ENCODE measurements at places on chromosomes 1 and 21.

DNA sequence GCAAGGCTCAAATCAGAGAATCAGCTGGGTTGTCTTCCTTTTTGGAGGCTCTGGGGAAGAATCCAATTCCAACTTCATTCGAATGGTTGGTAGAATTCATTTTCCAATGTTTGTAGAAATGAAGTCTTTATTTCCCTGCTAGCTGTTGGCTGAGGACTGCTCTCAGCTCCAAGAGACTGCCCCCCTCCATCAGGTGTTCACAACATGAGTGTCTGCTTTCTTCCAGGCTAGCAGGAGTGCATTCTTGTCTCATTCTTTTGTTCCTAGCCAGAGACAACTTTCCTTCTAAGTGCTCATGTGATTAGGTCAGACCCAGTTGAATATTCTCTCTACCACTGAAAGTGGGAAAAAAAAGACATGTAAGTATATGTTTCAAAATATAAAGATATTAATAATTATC lies 95.2 kb downstream of the HLX start:
- no peak for DNase-seq

GRCh38 chr1:182304627-182305026 lies 87.0 kb downstream of the GLUL start:
- DNase-seq: no peak

DNA sequence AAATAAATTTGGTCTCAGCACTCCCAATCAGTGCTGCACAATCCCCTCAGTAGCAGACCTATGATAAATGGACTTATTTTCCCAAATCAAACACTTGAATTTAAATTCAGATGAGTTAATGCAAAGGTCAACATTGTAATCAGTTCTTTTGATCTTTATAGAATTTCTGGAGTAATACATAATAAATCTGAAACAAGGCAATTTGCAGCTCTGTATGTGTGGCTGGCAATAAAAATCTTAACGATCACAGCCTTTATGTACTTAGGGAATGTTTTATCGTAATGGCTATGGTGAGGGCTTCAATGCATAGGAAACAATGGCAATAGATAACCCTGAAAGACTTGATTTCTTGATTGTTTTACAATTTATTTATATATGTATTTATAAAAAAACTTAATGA lies 91.4 kb downstream of the GPATCH2 start:
- DNase-seq: no peak

DNA sequence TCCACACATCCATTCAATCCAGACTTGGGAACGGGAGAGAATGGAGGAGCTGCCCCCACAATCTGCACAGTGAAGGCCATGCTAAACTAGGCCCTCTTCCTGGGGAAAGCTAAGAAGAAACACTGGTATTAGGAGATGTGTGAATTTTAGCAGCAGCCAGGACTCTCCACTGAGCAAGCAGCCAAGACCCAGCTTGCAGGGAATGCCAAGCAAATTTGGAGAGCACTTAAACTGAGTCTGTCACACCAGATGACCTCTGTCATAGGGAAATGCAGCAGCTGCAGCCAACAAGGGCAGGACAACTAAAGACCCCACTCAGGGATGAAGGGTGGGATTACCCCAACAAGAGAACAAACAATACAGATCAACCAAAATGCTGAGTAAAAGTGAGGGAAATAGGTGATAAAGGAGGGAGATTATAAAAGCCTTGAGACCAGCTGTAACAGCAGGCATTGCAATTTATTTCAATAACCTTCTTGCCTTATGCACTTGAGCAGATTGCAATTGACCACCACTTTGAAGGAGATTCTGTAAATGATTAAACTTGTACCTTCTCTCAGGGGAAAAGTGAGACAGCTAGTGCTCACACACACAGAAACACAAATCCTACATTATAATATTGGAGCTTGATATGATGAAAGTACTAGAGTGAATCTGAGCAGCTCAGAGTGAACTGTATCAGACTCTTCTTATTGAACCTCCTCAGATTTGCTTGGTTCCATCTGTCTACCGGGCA lies 2.5 kb upstream of the CLCA1 start:
- no peak for DNase-seq

DNA sequence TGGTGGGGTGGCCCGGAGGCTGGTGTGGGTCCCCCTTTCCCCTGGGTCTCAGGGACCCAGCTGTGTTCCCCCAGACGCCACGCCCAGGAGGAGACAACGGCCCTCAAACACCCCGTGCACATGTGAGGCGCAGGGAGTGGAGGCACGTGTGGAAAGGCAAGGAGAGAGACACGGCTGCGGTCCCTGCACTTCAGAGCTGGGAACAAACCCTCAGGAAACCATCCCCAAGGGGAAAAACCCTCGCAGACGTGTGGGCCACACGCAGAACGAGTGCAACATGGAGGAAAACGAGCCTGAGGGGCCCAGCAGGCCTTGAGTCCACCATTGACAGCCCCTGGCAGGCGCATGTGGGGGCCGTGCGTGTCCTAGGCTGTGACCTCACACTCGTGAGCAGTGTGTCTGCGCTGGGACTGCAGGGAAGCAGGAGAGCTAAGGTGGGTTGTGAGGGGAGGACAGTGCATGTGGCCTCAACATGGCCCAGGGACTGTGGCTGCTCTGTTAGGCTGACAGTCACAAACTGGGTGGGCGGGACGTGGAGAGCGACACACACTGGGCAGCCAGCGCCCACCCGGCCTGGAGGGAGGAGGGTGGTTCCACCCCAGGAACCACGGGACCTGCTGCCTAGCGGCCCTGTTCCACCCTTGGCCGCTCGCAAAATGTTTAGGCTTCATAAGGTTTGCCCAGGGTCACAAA lies 20.0 kb downstream of the ITGB2 start:
- no peak for DNase-seq

DNA sequence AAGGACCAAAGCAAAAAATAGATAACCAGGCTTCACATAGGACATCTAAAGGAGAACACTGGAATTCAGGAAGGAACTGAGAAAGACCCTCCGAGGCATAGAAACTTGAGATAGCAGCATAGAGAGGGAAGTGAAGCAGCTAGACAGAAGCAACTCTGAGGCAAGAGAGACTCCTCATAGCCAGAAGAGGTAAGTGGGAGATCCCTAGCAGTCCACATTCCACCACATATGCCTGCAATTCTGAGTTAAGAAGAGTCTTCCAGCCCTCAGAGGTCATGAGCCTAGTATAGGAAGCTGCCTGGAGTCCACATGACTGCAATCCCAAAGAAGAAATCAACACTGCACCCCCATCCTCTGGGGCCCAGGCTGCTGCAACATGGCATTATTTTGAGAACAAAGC lies 13.9 kb upstream of the FGGY start:
- no peak for DNase-seq

- DNase-seq: no peak
These were observed 18.8 kb upstream of the SRM start for GRCh38 chr1:11078631-11079030.

- peak; percentile 13 for DNase-seq
These were observed 90.1 kb downstream of the ZSWIM5 start for GRCh38 chr1:45116340-45116739.

GRCh38 chr1:167786502-167786901 lies 64.7 kb downstream of the MPZL1 start:
- no peak for DNase-seq

DNA sequence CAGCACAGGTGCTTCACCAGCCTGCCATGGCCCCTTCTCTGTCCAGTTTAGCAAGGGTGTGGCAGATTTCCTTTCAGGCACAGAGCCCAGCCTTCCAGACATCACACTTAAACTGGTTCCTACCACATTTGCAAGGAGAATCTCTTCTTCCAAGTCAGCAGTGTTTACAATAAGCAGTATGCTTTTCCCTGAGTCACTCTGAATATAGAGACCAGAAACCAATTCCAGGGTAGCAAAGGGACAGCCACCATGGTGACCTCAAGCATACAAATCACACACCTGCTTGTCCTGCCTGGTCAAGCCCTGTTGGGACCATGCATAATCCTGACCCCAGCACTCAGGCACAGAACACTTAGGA lies 8.7 kb upstream of the CBR3 start:
- DNase-seq: no peak

- no peak for DNase-seq
These were observed 6.6 kb upstream of the TRAF3IP3 start for GRCh38 chr1:209749205-209749604.

DNA sequence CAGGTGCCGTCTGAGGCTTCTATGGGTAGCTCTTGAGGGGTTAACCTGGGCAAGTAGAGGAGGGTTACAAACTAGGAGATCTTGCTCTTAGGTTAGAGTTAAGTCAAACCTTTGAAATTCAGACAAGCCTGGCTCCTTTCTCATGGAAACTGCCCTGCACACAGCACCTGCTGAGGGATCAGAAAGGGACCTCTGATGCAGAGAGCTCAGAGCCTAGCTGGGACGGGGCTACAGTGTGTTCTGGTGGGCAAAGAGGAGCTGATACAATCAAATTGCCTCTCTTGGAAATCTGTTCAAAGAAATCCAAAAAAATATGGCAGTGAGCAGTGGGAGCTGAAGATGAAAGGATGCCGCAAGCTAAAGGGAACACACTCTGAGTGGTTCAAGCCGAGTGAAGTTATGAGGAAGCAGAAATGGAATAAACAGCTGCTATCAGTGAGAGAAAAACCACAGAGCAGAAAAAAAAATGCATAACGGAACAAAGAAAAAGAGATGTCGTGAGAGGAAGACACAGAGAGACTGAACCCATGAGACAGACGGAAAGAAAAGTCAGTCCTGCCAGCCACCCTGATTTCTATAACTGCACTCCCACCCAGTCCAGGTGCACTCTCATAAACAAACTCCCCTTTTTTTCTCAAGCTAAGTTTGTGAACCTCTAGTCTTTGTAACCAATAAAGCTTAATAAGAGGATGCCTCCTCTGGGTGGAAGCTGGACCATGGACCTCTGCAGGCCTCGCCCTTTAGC lies 26.6 kb downstream of the PAFAH2 start:
- DNase-seq: peak; percentile 18

DNA sequence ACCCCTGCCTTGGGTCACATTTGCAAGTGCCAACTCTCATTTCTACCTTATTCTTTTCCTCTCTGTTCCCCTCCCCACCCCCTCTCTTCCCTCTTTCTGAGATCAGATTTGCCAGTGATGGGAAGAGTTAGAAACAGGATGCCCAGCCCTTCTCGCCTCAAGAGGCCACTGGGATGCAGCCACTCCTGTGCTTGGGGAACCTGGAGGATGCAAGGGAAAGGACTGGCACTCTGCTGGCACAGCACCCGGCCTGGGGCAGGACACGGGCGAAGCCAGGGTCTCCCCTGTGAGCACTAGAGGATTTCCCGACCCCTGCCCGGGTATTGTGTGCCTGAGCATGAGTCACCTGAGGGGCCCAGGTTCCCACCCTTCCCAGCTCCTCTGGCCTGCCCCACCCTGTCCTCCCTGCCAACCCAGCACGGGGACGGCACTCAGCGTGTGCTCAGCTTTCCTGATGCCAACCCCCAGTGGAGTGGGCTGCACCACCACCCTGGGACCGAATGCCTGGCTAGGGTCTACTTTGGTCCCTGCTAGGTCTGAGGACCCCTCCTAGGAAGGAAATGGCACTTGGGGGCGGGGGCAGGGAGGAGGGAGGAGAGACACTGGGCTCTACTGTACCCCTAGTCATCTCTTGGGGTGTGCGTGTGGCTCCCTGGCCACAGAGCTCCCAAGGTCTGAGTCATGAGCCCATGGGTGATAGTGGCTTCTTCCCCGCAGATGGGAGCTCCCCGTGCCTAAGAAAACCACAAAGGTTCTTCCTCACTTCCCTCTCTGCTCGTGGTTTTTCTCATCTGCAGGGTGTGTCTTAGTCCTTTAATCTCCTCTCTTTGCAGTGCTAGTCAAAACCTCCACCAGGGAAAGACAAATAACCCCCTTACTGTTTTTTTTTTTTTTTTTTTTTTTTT lies 12.4 kb downstream of the LMNA start:
- DNase-seq: peak; percentile 86

GRCh38 chr1:108041360-108042142 lies 76.6 kb upstream of the VAV3 start:
- no peak for DNase-seq

- peak; percentile 93 for DNase-seq
These were observed at the start of gene TRAPPC10 for GRCh38 chr21:44011579-44012473. Gene TRAPPC10, plus strand, starts transcription at chr21:44012309. Its CDS starts 185 bp downstream, at chr21:44012494.

DNA sequence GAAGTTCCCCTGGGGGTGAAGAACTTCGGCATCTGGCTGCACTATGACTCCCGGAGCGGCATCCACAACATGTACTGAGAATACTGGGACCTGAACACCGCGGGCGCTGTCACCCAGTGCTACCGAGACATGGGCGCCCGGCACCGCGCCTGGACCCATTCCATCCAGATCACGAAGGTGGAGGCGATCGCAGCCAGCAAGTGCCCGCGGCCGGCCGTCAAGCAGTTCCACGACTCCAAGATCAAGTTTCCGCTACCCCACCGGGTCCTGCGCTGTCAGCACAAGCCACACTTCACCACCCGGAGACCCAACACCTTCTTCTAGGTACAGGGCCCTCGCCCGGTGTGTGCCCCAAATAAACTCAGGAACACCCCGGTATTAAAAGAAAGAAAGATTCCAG lies 22.0 kb upstream of the SLC9A1 start:
- no peak for DNase-seq

DNA sequence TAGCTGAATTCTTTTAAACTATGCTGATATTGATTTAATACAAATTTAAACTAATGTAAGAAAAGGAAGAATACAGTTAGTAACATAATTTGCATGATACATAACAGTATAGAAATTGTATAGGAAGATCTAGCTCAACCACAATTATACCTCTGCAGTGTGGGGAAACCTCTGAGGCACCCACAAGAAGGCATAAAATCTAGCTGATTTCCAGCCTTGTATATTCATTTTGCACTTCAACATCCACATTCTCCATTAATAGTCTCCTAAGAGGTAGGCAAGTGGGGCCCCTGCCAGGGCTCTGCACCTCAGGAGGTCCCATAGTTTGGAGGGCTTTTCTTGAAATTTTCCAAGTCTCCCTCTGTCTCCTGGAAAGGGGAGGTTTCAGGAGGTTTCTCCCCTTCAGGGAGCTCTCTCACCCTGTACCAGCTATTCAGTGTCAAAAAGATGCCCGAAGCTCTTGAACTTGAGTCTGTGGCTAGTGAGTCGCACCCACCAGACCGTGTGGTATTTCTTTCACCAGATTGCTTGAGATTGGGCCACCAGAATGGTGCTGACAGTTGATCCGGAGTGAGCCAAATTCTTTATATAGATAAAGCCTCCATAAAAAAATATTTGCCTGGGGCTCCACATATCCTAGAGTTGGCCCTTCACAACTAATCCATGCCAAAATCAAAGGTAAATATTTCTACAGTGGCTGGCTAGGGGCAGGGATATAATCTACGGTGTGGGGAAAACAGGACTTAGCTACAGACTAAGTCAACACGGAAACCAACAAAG lies 108.2 kb downstream of the TIAM1 start:
- DNase-seq: peak; percentile 61

- DNase-seq: peak; percentile 72
These were observed 5.6 kb downstream of the OSBPL9 start for GRCh38 chr1:51622455-51622913.

- no peak for DNase-seq
These were observed 81.7 kb downstream of the SSBP3 start for GRCh38 chr1:54324251-54325140.

GRCh38 chr1:119774746-119775490 lies 6.2 kb upstream of the HMGCS2 start:
- DNase-seq: no peak

- DNase-seq: no peak
These were observed 38.4 kb upstream of the EXOSC10 start for GRCh38 chr1:11138029-11138428.
